ENCODE measurements at places on chromosomes 2 and 18. TPM values are rescaled to one million over a fixed set of nuclear protein-coding genes. Genes with fewer than 3 reads are reported as not detected.

The DSG1 gene
- not detected for total RNA-seq

DNA sequence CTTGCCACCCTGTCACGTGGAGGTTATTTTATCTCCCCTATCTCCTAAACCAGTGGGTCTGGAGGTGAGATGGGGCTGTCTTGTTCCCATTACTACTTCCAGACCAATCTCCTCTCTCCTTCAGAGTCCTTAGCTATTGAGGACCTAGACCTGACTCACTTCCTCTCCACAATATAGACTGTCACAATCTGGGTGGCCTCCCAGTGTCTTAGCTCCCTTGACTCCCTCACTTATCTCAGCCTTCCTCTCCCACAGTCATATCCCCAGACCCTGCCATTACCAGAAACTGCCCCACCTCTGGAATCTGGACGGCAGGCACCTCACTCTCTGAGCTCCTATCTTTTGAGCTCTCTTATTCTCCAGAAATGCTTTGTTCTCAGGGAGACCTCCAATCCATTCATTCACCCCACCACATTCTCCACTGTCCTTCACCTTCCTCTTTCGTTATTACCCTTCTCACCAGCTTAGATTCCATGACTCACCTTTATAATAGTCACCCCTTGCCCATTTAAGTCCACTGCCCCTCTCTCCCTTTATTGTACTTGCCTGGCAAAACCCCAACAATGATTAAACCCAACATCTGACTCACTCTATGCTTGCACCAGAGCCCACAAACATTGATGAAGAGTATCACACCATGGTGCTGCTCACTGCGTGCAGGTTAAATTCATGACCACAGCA, 23.3 kb upstream of the SIX3 start:
- no peak for DNase-seq

GRCh38 chr2:101253013-101253702, 472 bp downstream of the CNOT11 start:
- peak; percentile 61 for DNase-seq

DNA sequence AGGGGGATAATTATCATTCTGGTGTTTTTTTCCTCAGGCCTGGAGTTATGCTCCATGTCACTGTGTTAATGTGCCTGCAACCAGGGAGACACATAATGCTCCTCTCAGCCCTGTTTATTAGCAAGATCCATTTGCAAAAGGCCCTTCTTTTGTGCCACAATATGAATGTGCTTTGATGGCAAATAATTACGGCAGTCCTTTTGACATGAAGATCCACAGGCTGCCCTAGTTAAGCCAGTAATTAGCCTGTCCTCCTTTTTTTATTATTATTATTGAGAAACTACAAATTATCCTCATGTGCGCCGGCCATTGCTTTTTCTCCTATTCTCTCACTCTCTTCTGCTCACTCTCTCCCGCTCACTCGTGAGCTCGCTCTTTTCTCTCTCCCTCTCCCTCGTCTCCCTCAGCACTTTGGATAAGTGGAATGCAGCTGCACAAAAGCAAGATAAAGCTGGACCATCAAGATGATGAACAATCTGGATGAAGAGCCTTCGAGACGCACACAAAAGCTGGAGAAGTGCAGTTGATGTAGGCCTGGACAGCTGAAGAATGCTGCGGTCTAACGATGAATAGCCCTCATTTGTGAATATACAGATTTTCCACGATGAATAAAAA, 762.3 kb downstream of the BCL11A start:
- no peak for DNase-seq

Data from hematopoietic multipotent progenitor cell (in vitro differentiated cells).